ENCODE measurements at places on chromosomes 1 and 21.

- no peak for DNase-seq
These were observed 9.7 kb upstream of the TMEM35B start for GRCh38 chr1:34994878-34995277.

GRCh38 chr1:106254748-106255147 lies 801.7 kb upstream of the PRMT6 start:
- DNase-seq = no peak

DNA sequence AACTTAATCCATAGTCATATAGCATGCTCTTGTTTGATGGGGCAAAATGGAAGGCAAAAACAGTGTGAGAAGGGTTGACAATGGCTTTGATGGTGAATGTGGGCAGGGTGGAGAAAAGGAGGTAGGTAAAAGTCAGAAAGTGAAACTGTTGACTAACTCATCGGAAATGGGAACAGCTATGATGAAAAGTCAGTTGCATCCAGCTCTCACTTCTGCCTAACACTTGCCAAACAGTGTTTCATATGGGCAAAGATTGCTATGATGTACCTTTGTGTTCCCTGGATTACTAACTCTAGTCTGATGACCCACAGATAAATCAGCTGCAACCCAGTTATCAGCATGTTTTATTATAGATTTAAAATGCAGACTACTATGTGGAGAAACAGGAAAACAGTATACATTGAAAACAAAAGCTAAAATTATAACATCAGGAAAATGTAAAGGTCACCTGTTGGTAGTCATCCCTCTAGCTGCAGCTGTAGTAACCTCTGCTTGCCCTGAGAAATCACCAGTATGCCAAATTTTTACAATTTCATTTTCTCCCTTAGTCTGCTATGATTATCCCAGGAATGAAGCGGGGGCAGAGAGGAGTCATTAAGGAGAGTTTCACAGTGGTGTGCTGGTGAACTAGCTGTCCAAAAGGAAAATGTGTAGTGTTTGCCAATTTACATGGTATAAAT lies 11.7 kb downstream of the TNFSF18 start:
- DNase-seq = no peak

DNA sequence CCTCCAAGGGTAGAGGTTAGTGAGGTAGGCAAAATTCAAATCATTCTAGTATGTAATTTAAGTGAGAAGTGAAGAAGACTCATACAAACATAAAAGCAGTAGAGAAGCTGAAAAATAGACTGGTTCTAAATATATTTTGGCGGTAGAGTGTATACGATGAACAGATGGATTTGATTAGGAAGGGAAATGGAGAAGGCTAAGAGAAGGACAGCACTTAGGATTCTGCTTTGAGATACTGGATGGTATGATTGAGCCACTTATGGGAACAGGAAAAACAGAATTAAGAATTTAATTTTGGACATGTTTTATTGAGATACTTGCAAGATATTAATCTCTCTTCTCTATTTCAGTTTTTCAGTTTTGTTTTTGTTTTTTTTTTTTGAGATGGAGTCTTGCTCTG lies 60.1 kb downstream of the EPB41 start:
- no peak for DNase-seq

GRCh38 chr21:17590430-17590829 lies 22.3 kb downstream of the BTG3 start:
- DNase-seq = no peak

GRCh38 chr1:167175901-167176300 lies 44.8 kb upstream of the POU2F1 start:
- DNase-seq = no peak

DNA sequence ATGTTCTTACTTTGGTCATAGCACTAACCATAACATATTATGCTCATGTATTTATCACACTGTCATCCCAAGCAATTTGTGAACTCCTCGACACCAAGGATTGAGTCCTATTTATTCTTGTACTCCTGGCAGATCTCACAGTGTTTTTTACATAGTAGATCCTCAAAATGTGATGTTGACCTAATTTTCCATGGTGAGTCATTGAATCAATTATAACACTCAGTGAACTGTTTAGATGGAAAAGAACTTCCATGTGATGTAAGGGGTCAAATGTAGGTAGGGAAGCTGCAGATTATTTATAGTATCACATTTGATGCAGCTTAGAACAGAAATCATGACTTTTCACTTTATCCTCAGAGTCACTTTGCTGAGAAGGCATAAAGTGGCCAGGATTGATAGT lies 281.9 kb upstream of the ADAMTS5 start:
- DNase-seq = no peak

DNA sequence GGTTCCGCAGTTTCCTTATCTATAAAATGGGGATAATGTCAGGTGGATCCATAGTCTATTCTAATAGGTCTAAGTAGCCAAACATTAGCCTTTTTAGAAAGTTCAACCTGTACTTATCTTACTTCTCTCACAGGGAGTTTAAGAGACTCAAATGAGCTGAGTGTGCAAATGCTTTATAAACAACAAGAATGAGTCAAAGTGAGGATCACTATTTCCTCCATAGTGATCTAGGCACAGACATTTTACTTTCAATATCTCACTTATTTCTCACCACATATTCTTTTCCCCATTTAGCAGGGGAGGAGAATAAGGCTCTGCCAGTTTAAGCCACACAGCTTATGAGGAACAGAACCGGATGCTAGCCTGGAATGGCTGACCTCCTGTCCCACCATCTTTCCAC lies 92.1 kb upstream of the LMO4 start:
- DNase-seq = no peak

DNA sequence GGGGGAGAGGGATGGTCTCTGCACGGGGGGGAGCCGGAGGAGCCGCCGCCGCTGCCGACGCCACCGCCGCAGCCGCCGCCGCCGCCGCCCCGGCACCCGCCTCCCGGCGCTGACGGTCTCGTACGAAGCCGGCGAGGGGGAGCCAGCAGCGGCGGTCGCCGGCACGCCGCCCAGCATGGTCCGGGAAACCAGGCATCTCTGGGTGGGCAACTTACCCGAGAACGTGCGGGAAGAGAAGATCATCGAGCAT lies 311 bp downstream of the SPEN start:
- DNase-seq = no peak

GRCh38 chr1:235298758-235299157 lies 29.2 kb downstream of the ARID4B start:
- DNase-seq = no peak

- no peak for DNase-seq
These were observed 21.9 kb downstream of the RAB3B start for GRCh38 chr1:51968632-51969031.

- no peak for DNase-seq
These were observed 5.8 kb upstream of the SLC44A5 start for GRCh38 chr1:75616436-75617433.

- DNase-seq = no peak
These were observed 202.2 kb downstream of the PTBP2 start for GRCh38 chr1:96923753-96924152.

- no peak for DNase-seq
These were observed 51.3 kb downstream of the MAST2 start for GRCh38 chr1:45854724-45855123.

DNA sequence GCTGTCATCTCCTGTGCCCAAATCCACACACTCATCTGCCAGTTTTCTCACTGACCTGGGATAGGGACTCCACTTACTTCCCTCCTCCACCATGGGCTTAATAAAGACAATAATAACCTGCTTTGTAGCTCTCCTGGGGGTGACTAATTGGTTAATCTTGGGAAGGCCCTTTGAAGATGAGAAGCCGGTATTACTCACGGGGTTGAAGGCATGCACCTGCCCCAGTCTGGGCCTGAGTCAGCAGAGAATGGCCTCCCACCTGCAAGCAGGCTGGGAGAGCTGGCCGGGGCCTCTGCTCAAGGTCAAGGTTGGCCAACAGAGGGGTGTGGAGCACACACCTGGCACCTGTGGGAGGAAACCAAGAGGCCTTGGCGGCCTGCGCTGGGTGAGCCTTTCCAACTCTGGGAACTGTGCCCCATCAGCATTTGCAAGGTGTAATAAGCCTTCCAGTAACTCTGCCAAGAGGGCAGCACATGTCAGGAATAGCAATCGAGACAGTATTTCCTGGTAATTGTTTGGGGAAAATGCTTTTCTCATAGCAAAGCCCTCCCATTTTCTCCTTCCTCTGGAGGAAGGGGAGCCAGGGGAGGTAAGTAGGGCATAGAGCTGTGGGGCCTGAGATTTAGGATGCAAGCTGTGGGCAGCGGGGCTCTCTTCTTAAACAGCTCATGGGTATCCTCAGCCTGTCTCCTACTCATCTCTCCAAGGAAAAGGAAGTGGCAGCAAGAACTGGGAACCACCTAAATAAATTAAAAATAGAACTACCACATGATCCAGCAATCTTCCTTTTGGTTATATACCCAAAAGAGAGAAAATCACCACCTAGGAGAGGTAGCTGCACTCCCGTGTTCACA lies 49.0 kb downstream of the TOMM20 start:
- no peak for DNase-seq

DNA sequence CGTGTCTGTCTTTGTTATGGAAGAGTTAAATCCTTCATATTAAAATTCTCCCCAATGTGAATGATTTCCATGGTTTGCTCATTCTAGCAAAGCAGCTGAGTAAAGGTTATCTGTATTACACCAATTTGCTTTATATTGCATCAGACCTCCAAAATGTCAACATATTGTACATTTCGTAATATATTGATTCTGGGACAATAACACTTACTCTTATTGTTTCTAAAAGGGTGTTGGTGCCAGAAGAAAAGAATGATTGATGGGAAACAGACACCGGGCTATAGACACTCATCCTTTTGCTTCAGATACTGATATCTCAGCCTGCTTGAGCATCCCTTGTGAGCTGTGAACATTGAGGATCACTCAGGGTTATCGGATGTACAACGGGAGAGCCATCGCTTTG lies 7.0 kb downstream of the NTNG1 start:
- no peak for DNase-seq

- DNase-seq = no peak
These were observed 8.3 kb upstream of the RIPK4 start for GRCh38 chr21:41775149-41775472.

GRCh38 chr1:212914789-212915188 lies 35.6 kb upstream of the VASH2 start:
- DNase-seq = no peak

DNA sequence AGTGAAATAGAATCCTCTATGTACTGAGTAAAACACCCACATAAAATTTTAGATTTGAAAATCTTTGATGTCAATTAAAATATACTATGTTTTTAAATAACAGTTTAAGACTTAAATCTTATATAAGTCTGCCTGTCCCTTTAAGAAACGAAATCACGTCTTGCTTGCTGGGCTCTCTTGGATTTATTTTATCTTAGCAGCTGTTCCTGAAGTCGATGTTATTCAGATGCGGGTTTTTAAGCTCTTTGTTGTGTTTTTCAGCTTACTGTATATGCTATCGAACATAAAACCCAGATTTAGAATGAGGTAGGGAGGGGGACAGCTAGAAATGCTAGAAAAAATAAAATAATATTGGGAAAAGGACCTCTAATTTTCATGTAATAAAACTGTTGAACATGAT lies 11.1 kb upstream of the SSX2IP start:
- no peak for DNase-seq

- peak; percentile 26 for DNase-seq
These were observed 1.1 kb upstream of the SLC19A1 start for GRCh38 chr21:45543371-45543709.

DNA sequence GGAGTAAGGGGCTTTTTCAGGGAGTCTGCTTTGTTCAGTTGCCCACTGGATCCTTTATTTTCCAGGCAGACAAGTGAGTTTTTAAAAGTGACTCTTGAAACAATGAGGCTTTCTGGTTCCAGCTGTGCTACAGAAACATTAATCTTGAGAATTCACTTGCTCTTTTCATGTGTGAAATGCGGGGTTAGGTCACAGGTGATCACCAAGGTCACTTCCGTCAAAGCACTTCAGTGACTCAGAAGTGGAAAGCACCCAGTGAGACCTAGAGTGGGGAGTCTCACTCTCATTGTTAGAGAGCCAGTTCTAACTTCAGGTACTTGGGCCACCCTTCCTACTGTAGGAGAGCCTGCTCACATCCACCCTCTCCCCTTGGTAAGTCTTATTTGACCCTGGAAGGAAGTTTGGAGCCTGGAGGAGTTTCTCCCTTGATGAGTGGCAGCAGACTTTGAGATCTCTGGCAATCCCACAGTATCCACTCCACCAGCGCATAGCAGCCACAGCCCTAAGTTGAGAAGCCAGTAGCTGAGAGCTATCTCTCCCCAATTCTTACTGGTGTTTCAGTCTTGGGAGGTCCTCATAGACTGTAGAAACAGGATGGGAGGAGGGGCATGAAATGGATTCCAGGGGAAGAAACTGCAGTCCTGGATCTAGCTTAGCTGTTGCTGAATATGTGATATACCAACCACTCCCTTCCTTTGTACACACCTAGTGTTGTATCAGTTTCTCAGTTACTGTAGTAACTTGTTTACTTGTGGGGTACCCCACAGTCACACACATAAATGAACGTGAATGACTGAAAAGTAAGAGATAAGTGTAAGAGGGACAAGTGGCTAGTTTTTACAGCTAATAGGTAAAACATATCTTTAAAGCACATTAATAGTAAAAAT lies 3.1 kb downstream of the TACSTD2 start:
- DNase-seq = peak; percentile 48

DNA sequence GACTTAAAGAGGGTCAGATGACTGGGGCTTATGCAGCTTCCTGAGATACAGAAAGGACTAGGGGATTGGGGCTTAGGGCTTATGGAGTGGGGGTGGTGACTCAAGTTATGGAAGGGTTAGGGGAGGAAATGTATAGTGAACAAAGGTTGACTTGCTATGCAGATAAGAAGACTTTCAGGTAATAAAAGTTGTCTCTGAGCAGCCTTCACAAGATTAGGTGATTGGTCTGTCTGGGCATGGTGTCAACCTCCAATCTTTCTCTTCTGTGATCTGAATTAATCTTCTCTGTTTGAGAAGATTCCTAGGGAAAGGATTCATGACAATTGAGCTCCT lies 436.5 kb downstream of the SIPA1L2 start:
- no peak for DNase-seq

DNA sequence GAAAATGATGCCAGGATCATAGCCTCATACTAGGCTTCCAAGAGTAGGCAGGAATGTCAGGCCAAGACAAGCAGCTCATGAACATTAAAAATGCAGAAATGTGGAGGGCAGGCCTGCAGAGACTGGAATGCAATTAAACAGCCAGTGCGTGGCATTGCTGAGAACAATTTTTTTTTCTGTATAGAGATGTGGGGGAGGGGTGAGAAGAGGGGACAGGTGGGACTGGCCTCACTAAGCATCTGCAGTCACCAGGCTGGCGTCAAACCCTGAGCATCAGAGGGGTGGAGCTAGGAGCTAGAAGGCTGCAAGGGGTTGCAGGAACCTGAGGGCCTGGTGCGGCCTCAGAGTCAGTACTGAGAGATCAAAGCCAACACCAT lies 114.1 kb downstream of the TNR start:
- no peak for DNase-seq

- no peak for DNase-seq
These were observed 23.9 kb downstream of the HSPG2 start for GRCh38 chr1:21913258-21913657.

DNA sequence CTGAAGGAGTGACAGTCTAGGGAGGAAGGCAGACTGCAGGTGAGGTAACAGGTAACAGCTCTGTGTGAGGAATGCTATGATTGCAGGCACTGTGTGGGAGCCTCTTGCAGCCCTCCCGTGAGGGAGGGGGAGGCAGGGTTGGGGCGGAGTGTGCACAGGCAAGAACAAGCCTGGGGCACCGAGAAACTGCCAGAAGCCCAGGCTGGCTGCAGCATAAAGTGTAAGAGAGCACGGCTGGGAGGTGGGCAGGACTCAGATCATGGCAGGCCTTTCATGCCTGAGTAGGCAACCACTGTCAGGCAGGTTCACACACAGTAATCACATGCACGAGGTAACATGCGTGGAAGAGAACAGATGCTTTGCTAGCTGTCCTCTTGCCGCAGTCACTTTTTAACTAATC lies 11.3 kb upstream of the RHEX start:
- no peak for DNase-seq

All from GM12892 (cell line).